ENCODE measurements at places on chromosomes 1 and 21. TPM values are rescaled to one million over a fixed set of nuclear protein-coding genes. Genes with fewer than 3 reads are reported as not detected.

The VTCN1 gene
- not detected for total RNA-seq

The FOXO6 gene
- not detected for total RNA-seq

The SLC25A34 gene
- total RNA-seq = 0.58 TPM

The OR2T11 gene
- not detected for total RNA-seq

The COL8A2 gene
- total RNA-seq = 24.3 TPM

All from smooth muscle cell of trachea (primary cell).